ENCODE measurements at places on chromosomes 12 and 14. TPM values are rescaled to one million over a fixed set of nuclear protein-coding genes. Genes with fewer than 3 reads are reported as not detected.

The CCDC198 gene
- total RNA-seq: 110 TPM

The EVL gene
- total RNA-seq: 89.1 TPM

The RIPK3 gene
- total RNA-seq: 56.5 TPM

The NUAK1 gene
- total RNA-seq: 11.4 TPM

The ERG28 gene
- 37.2 TPM for total RNA-seq

The KRT83 gene
- total RNA-seq: not detected

- DNase-seq: peak; percentile 56
Measured at GRCh38 chr14:61322011-61322798, 826 bp downstream of the PRKCH start.

DNA sequence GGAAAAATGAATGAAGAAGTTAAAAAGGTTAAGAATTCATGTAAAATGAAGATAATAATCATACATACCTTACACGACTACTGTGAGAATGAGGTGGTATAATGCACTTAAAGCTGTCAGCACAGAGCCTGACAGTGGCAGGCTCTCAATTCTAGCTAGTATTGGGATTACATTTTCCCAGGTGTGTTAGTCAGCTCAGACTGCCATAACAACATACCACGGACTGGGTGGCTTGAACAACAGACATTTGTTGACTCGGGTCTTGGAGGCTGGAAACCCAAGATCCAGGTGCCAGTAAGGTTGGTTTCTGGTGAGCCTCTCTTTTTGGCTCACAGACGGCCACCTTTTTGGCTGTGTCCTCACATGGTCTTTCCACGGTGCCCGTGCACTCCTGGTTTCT is 167.8 kb downstream of the CHST11 start:
- DNase-seq: no peak

- DNase-seq: no peak
Measured at GRCh38 chr14:87542288-87542687, 450.7 kb downstream of the GALC start.

GRCh38 chr12:28226705-28227104 is 36.4 kb downstream of the CCDC91 start:
- DNase-seq: no peak

DNA sequence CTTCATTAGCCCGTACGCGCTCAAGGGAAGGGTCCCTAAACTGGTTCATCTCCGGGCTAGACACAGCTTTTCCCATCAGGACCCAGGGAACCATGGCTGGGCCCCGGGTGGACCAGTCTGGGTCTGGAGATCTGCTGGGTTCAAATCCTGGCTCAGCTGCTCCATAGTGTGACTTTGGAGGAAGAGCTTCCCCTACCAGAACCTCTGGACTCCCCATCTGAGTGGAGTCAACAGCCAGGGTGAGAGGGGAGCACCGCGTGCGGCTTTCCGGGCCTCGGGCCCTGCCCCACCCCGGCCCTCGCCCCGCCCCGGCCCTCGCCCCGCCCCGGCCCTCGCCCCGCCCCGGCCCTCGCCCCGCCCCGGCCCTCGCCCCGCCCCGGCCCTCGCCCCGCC is 41.2 kb downstream of the BEGAIN start:
- DNase-seq: no peak

DNA sequence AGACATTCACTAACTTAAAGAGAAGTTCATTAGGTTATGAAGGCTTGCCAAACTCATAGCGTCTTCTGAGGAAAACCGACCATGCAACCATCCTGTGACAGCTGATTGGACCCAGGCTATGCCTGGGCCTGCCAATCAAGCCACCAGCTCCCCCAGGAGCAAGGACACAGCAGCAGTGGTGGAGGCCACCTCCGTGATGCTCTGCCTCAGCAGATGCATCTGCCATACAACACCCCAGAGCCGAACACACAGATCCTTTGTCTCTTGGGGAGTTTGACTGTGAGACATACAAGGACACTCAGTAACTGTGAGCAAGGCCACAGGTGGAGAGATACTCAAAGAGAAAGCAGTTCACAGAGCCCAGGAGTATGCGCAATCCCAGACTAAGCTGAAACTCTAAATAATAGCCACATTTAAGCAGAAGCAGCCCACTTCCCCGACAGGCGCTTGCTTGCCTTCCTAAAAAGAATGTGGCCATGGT is 10.0 kb upstream of the CNIH1 start:
- no peak for DNase-seq

DNA sequence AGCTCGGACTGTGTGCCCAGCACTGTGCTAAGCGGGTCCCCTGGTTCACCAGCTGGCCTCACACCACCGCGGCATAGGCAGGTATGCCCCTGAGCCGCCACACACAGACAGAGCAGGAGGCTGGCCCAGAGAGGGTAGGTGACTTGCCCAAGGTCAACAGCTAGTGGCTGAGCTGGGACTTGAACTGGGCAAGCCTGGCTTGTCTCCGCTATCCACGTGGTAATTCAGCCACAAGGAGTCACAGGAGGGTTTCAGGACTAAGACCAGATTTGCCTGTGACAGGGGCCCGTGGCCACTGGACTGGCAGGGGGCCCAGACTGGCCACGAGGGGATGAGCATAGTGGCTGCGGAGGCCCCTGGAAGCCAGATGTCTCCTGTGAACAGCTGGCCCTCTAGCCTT is 47.7 kb downstream of the NCOR2 start:
- no peak for DNase-seq

GRCh38 chr12:45938566-45938965 is 51.8 kb downstream of the SCAF11 start:
- no peak for DNase-seq

DNA sequence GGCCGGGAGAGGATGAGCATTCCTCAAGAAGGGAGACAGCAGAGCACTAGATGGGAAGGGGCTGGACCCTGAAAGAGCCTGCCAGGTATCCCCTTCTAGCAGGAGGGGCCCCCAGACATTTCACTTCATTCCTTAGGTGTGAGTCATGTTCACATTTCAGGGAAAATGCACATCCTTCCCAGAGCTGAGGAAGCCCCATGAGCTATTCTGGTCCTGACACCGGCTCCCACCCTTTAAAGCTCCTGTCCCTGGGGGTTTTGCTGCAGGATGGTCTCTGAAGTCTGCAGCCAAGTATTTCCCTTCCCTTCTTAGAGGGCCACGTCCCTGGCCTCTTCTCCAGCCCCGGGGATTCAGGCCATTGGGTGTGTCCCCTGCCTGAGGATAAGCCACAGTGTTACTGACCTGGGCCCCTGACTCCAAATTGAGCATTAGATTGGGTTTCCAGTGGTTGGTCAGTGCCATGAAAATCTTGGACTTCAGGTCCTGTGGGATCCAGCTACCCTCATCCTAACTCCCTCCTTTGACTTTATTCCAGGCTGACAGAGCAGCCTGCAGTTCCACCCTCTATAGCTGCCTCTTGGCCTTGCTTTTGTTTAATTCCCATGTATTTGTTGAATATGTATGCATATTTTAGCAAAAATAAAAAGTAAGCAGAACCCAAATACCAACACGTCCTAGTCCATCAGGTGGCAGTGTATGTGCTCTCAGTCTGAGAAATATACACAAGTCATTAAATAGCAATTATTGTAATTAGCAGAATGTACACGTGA is 267.1 kb downstream of the CACNA1C start:
- DNase-seq: no peak

DNA sequence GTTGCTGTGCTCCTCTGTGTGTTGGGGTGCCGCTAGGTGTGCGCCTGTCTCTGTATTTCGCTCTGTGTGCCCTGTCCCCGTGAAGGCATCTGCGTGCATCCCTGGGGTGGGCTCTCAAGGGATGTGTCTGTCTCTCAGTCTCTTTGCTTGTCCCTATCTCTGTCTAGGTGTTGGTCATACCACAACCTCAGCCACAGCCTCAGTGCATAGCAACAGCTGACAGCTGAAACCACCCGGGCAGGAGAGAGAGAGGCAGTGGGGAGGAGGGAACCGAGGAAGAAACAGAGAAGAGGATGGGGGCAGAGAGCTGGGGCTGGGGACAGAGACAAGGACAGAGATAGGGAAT is 953 bp upstream of the NXPH4 start:
- DNase-seq: no peak

DNA sequence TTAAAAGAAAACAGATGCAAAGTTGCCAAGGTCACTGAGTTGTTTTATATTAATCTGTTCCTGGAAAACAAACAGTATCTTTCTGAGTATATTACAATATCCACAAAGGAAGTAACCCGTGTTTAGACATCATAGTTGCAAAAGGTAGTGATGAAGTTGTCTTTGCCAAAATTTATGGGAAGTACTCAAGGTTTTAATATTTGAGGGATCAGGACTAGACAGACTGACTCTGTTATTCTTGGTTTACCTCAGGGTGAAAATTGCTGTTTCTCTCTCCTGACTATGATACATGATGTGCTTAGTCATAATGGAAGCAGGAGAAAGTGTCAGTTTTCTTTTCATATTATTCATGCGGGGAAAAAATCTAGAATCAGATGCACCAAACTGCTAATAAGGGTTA is 28.3 kb downstream of the TMEM233 start:
- DNase-seq: no peak

DNA sequence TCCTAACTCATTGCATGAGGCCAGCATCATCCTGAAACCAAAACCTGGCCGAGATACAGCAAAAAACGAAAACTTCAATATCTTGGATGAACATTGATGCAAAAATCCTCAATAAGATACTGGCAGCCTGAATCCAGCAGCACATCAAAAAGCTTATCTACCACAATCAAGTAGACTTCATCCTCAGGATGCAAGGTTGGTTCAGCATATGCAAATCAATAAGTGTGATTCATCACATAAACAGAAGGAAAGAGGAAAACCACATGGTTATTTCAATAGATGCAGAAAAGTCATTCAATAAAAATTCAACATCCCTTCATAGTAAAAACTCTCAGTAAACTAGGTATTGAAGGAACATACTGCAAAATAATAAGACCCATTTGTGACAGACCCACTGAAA is 56.5 kb upstream of the PPFIA2 start:
- no peak for DNase-seq

DNA sequence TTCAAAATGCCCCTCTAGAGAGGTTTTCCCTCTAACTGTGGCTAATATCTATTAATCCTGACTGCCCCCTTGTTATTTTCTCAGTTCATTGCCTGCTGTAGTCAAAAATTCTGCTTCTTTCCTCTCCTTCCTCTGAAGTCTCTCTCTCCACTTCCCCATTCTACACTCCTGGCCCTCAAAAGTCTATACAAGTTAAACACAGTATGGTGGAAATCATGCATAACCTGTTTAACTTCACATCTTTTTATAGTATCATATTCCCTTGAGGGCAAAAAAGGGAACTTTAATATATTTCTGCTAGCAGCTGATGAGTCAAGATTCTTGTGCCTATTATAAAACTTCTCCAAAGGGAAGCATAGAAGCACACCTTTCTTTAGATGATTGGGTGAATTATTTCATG is 16.7 kb downstream of the GRIP1 start:
- no peak for DNase-seq

- DNase-seq: no peak
Measured at GRCh38 chr12:76144245-76144549, 59.7 kb upstream of the NAP1L1 start.

- DNase-seq: no peak
Measured at GRCh38 chr12:29398495-29398894, 17.5 kb upstream of the ERGIC2 start.

All from mucosa of gallbladder (tissue), 1 donor.